Chondrocyte (in vitro differentiated cells): ENCODE measurements at places on chromosomes 11 and 22. TPM values are rescaled to one million over a fixed set of nuclear protein-coding genes. Genes with fewer than 3 reads are reported as not detected.

IGHMBP2 gene
- total RNA-seq, result 17.4 to 21.4 TPM (median 18.1 TPM) in 3 replicates

ACRV1 gene
- total RNA-seq, result 0.20 to 0.56 TPM in 2 of 3 replicates, not detected in the other

APOL5 gene
- total RNA-seq, result not detected in 3 replicates

HIKESHI gene
- 32.1 to 39.4 TPM (median 34.5 TPM) in 3 replicates for total RNA-seq

UCP3 gene
- 0.47 to 1.6 TPM (median 1.3 TPM) in 3 replicates for total RNA-seq

GRCh38 chr11:122265981-122266380 lies 150.0 kb upstream of the BLID start:
- no peak overlapping the region for H3K27ac ChIP-seq
- H3K36me3 ChIP-seq, result no peaks in the 10 kb centered on the region
- no peak overlapping the region for H3K4me3 ChIP-seq
- H3K27me3 ChIP-seq, result peaks cover 8% of the 10 kb centered on the region
- peaks cover 5% of the 10 kb centered on the region for H3K4me1 ChIP-seq

DNA sequence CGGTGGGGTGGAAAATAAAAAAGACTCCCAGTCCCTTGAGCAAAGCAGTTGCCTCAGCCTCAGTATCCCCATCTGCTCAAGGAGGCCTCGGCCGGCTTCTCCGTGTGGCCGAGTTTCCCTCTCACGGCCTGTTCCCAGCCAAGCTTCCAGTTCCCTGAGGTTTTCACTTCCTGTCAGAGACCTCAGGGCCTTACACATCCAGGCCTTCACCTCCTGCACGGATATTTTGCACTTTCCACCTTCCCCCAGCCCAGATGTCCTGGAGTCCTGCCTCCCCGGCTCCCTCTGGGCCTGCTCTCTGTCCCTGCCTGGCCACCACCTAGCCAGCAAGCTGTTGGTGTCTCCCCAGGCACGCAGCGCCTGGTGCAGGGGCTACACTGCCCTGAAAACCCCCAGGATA lies 41.1 kb upstream of the CD82 start:
- H3K36me3 ChIP-seq, result no peaks in the 10 kb centered on the region
- peaks cover 5% of the 10 kb centered on the region for H3K27me3 ChIP-seq
- no peak overlapping the region for H3K4me3 ChIP-seq
- peaks cover 11% of the 10 kb centered on the region for H3K4me1 ChIP-seq
- no peak overlapping the region for H3K27ac ChIP-seq
- DNase-seq, result no peak

DNA sequence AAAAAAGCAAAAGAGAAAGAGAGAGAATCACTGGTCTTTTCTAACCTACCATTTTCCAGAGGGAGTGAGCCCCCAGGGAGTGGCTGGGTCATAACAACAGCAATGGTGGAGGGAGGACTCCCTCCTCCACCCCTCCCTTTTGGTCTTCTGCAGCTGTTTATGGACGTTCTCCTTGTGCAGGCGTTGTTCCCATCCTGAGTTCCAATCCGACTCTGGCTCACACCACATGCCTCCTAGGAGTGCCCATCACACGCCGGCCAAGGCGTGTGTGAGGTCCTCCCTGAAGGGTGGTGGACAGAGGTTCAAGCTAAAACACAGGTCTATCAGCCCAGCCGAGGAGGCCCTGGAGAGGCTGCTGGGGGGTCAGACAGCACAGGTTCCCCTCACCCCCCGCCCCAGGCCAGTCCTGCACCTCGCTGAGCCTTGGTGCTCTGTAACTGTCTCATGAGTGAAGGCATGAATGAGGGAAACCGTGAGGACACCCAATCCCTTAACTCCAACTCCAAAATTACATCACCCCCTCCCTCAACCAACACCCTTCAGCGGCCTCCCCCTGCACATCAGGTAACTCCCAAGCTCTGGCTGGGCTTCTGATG lies 29.4 kb downstream of the IFT27 start:
- DNase-seq, result peak; percentile 56
- no peak overlapping the region for H3K4me3 ChIP-seq
- H3K27me3 ChIP-seq, result peaks cover 24% of the 10 kb centered on the region
- H3K27ac ChIP-seq, result no peak overlapping the region
- no peaks in the 10 kb centered on the region for H3K36me3 ChIP-seq
- no peaks in the 10 kb centered on the region for H3K4me1 ChIP-seq

- no peak for DNase-seq
- no peak overlapping the region for H3K4me3 ChIP-seq
These were observed 58.2 kb downstream of the RRAS2 start for GRCh38 chr11:14300661-14301304.

- no peaks in the 10 kb centered on the region for H3K36me3 ChIP-seq
- peak; percentile 88 for DNase-seq
- peaks cover 22% of the 10 kb centered on the region for H3K27me3 ChIP-seq
These were observed 197.9 kb downstream of the BRD1 start for GRCh38 chr22:49629586-49630447.

DNA sequence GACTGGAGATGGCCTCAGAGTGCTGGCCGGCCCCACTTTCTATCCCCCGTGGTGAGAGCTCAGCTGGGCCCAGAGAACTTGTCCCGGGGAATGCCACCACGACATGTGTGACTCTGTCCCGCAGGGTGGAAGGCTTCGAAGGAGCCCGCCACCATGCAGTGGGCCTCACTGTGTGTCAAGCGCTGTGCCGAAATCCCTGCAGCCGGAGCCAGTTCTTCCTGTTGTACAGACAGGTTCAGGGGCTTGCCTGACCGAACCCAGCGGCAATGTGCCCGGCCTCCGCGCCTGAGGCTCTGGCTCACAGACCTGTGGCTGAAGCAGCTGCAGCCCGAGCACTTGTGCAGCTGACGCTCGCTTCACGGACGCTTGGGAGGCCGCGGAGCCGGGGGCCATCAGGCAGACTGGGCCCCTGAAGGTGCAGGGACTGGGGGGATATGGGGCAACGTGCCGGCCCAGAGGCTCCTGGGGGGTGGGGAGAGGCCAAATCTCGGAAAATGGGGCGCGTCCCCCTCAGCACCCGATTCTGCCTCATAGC lies 650 bp downstream of the PPM1F start:
- H3K4me3 ChIP-seq, result peak overlapping the region; percentile 84
- no peaks in the 10 kb centered on the region for H3K36me3 ChIP-seq
- no peak for DNase-seq
- peaks cover 19% of the 10 kb centered on the region for H3K4me1 ChIP-seq
- H3K27me3 ChIP-seq, result no peaks in the 10 kb centered on the region

- H3K27ac ChIP-seq, result no peak overlapping the region
- no peaks in the 10 kb centered on the region for H3K27me3 ChIP-seq
- peaks cover 4% of the 10 kb centered on the region for H3K36me3 ChIP-seq
- no peak overlapping the region for H3K4me3 ChIP-seq
- no peak for DNase-seq
These were observed 8.7 kb downstream of the DRAP1 start for GRCh38 chr11:65927904-65928397.

DNA sequence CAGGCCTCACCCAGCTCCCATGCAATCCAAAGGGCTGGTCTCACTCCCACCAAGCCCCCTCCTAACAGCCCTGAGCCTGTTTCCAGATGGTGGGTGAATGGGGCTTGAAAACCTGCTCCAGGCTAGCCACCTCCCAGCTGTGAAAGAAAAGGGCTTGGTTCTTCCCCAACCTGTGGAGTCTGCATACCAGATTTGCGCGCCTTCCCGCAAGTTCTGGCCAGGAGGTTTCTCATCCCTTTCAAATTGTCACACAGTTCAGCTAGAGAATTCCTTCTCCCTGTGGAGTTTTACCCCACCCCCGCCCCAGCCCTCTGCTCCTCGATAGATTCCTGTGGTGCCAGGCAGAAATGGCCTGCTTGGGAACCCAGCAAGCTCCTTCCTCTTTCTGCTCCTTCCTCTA lies 734.6 kb upstream of the FAT3 start:
- no peak overlapping the region for H3K4me3 ChIP-seq
- no peak overlapping the region for H3K27ac ChIP-seq
- peaks cover 4% of the 10 kb centered on the region for H3K36me3 ChIP-seq
- H3K27me3 ChIP-seq, result peaks cover 6% of the 10 kb centered on the region

DNA sequence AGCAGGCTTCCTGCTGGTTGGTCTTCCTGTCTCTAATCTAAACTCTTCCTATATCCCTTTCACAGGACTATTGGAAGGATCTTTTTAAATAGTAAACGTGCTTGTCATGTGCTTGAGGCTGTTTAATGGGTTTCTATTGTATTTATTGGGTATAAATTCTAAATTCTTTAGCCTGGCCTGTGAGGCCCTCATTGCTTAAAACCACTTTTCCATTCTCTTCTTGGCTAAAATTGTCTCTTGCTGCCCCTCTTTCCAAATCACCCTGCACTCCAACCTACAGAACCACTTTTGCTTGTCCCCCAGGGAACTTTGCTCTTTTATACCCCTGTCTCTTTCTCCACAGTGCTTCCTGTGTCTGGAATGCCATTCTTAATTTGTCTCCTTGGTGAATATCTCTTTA lies 46.4 kb upstream of the MUC15 start:
- no peaks in the 10 kb centered on the region for H3K27me3 ChIP-seq
- H3K36me3 ChIP-seq, result no peaks in the 10 kb centered on the region

GRCh38 chr11:16412525-16413172 lies 56.3 kb upstream of the SOX6 start:
- H3K4me1 ChIP-seq, result no peaks in the 10 kb centered on the region
- H3K4me3 ChIP-seq, result no peak overlapping the region
- DNase-seq, result no peak
- H3K27ac ChIP-seq, result no peak overlapping the region
- H3K27me3 ChIP-seq, result no peaks in the 10 kb centered on the region

DNA sequence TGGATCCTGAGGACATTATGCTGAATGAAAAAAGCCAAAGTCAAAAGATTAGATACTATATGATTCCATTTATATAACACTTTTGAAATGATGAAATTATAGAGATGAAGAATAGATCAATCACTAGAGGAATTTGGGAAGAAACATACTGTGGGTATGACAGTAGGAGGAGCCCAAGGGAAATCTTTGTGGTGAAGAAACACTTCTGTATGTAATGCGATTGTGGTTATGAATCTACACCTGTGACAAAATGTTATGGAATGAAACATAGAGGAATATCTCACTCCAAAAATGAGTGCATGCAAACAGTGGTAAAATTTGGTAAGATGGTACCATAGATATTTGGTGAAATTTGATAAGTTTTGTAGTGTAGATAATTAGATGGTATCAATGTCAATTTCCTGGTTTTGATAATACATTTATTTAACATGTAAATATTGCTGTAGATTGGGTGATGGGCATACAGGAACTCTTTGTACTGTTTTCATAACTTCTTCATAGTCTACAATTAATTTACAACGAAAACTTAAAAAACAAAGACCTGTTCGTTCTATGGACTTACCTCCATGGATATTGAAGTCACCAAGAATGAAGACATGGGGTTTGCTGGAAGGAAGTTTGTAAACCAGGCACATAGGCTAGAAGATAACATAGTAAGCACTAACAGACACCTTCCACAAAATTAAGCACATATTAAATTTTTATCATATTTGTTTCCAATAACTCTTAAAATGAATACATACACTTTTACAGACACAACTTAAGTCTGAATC lies 11.5 kb downstream of the MRGPRX1 start:
- no peak overlapping the region for H3K27ac ChIP-seq
- no peaks in the 10 kb centered on the region for H3K4me1 ChIP-seq
- H3K4me3 ChIP-seq, result no peak overlapping the region
- DNase-seq, result no peak
- H3K27me3 ChIP-seq, result peaks cover 10% of the 10 kb centered on the region

DNA sequence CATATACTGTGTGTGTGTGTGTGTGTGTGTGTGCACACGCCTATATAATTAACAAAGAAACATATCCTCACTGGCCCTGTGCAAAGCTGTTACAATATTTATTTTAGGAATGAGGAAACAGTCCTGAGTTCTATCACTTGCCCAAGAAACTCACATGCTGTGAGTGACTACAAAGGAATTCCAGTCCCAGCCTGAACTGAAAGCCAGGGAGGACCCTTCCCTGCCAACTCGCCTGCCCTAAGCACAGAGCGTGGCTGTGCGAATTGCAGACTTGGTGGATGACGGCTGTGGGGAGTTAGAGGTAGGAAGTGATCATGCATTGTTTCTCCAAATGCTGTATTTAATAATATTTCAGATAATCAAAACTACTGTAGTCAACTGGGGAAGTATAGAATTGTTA lies 26.4 kb upstream of the CD5 start:
- H3K36me3 ChIP-seq, result no peaks in the 10 kb centered on the region
- H3K27ac ChIP-seq, result peak overlapping the region; percentile 46
- no peaks in the 10 kb centered on the region for H3K27me3 ChIP-seq
- no peak overlapping the region for H3K4me3 ChIP-seq

- DNase-seq, result no peak
- H3K27ac ChIP-seq, result no peak overlapping the region
- H3K36me3 ChIP-seq, result no peaks in the 10 kb centered on the region
- H3K27me3 ChIP-seq, result no peaks in the 10 kb centered on the region
- H3K4me3 ChIP-seq, result no peak overlapping the region
These were observed 16.8 kb downstream of the HSPA8 start for GRCh38 chr11:123045101-123045500.
